ENCODE measurements at places on chromosomes 3 and 15. TPM values are rescaled to one million over a fixed set of nuclear protein-coding genes. Genes with fewer than 3 reads are reported as not detected.

GRCh38 chr3:116200956-116201690 is 244.2 kb downstream of the LSAMP start:
- no peak for DNase-seq

The FMN1 gene
- 2.9 TPM for total RNA-seq

GRCh38 chr15:66071921-66072295 is 181.6 kb downstream of the MEGF11 start:
- no peak for DNase-seq

DNA sequence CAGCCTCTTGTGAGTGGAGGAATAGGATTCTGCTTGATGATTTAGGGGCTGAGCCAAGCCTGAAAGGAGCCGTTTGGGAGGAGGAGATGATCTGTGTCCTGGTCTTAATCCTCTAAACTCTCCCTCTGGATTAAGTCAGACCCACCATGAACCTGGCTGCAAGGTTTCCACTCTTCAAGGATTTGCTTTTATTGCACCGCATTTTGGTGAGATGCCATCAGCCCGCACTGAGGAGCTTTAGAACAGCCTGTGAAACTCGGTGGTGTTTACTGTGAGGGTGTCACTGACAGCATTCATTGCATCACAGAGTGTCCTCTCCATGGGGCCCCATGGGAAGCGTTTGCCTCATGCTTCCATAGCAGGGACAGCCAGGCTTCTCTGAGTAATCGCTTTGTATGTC is 59.2 kb downstream of the EPHB1 start:
- DNase-seq: no peak

DNA sequence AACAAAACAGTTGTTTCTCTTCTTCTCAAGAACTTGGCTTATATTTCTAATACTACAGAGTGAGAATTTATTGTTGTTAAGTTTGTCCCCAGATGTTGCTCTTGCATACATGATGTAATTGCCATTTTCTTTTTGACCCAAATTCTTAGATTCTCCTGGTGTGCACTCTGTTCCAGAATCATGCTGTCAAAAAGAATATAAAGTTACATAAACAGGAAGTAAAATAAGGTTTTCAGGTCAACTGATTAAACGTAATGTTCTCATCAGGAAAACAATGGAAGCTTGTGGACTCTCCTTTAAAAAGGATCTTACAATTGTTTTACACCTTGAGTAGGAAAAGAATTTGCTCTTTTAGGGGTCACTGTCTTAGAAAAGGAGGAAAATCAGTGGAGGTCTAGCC is 121.8 kb downstream of the ADAM10 start:
- no peak for DNase-seq

The ALPK3 gene
- 114 TPM for total RNA-seq

DNA sequence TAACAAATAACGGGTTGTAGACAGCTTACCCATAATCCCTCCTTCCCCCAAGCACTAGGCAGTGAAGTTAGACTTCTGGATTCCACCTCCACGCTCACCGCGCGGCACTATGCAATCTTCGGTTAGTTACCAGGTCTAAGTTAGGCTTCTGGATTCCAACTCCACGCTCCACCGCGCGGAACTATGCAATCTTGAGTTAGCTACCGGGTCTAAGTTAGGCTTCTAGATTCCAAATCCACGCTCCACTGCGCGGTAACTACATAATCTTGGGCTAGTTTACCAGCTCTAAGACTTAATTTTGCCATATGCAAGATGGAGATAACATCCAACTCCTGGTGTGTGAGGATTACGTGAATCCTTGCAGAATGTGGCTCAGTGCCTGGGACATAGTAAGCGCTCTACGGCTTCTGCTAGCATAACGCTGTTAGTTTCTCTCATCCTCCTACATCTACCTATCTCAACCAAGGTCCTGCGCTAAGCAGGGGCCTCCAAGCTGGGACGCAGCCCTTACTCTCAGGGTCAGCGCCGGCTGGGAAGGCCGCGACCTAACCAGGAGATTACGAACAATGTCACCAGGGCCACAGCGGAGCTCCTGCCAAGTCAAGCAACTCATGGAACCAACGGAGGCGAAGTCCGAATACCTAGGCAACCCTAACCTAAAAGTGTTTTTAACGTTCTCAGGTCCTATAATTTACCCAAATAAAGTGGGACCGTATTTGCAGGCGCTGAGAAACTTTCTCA is 497 bp upstream of the RPLP1 start:
- peak; percentile 48 for DNase-seq

The ERICH6 gene
- total RNA-seq: not detected

The SNRPN gene
- 417 TPM for total RNA-seq

- DNase-seq: no peak
These were observed 53.0 kb downstream of the SUCLG2 start for GRCh38 chr3:67601385-67601784.

The PGBD4 gene
- 1.3 TPM for total RNA-seq

The RTP1 gene
- total RNA-seq: not detected

DNA sequence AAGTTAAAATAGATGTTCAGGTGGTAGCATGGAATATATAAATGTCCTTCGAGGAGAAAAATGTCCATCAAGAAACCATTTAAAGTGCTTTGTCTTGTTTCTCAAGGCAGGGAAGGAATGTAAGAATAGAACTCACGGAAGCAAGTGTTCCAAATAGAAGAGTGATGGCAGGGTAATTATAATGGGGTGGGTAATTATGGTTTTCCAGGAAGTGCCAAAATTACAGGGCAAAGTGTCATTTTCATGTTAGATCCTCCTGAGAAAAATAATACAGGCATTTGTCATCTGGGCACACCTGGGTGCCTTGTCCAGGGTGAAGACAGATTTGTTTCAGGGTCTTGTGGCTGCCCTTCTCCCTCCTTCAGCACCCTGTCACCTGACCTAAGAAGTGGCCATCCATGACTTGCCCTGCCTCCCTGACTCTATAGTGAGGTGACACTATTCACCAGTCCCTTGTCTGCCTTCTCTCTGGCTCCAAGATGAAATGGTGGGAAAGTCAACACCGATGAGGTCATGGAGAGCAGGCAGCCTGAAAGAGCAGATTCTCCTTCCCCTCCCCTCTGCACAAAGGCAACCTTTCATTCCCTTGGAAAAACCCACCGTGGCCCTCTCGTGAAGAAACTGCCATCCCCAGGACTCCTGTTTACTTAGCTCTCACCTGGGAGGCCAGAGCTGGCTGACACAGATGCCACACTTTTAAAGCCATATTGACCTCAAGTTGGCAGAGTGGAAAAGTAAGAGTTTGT is 45.1 kb upstream of the AMOTL2 start:
- DNase-seq: no peak

All from Right ventricle myocardium superior (tissue), 1 donor.